ENCODE measurements at places on chromosomes 3 and 15.

GRCh38 chr3:63808633-63809032, 10.5 kb upstream of the C3orf49 start:
- no peak for DNase-seq

DNA sequence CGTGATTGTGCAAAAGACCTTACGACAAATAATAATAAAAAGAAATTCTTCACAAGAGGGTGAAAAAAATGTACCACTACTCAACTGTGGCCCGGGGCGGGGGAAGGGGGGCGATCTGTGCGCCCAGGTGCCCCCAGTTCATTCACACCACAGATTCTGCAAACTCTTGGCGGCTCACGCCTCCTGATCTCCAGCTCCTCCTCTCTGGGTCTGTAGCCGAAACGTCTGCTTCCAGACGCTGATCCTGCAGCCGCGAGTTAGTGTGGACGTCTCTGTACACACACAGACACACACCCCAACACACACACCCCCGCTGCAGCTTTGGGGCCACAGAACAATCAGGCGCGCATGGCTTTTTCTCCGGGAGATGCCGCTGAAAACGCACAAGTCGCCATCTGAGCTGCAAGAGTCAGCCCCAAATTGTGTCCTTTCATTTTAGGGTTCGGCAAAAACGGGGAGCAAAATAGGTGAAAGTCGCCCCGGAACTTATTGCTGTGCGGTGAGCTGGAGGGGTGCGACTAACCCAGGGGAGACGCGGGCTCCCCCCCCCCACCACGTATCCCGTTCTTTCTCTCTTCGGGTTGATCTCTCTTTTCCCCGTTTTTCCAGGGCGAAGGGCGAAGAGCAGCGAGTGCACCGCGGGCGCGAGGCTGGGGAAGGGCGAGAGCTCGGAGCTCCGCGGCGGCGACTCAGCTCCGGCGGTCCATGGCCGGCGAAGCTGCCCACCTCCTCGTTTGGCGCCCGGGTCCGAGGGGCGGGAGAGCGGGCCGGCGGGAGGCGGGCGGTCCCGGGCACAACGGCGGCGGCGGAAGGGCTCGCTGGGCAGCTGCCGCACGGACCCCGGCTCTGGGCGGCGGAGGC, 505 bp upstream of the WNT5A start:
- no peak for DNase-seq

DNA sequence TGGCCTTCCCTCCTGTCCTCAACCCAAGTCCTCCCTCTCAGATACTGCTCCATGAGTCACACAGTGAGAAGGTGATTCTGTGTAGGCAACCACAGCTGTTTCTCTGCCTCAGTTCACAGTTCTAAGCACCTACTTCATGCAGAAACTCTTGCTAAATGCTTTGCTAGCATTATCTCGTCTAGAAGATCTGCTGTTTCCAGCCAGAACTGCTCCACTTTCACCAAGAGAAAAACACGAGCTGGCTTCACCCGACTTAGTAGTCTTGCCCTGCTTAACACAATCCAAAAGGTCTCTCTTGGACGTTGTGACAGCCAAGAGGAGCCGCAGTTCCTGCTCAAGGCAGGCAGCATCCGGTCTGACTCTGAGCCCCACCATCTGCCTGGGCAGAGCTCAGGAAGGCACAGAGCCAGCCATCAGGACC, 272.1 kb downstream of the UACA start:
- no peak for DNase-seq

- DNase-seq, result no peak
Measured at GRCh38 chr3:197368821-197369220, 70.4 kb upstream of the DLG1 start.

GRCh38 chr3:11238060-11238459, 34.1 kb upstream of the ATG7 start:
- DNase-seq, result no peak

GRCh38 chr3:144270100-144270499, 298.5 kb downstream of the DIPK2A start:
- no peak for DNase-seq

- no peak for DNase-seq
Measured at GRCh38 chr3:67357610-67358458, 296.6 kb downstream of the SUCLG2 start.

DNA sequence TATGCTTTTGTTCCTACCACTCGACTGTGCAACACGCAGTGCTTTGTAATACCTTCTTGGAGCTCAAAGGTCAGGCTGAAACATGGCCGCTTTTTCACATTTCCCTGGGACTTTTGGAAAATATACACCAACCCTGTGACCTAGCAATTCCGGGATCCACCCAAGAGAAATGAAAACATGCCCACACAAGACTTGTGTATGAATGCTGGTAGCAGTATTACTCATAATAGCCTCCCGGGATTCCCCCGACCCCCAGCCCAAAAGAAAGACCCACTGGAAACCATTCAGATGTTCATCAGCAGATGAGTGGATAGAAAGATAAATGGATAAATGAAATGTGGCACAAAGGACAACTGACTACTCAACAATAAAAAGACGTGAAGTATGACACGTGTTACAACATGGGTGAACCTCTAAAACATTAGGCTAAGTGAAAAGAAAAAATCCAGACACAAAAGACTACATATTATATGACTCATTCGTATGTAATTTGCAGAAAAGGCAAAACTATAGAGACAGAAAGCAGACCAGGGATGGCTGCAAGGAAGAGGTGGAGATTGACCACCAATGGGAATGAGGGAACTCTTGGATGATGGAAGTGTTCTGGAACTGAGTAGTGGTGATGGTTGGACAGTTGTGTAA, 104.1 kb downstream of the PGPEP1L start:
- no peak for DNase-seq

- DNase-seq, result no peak
Measured at GRCh38 chr3:169865176-169865767, 4.5 kb downstream of the LRRC31 start.

- DNase-seq, result no peak
Measured at GRCh38 chr15:90531147-90531546, 1.4 kb downstream of the CRTC3 start.

- no peak for DNase-seq
Measured at GRCh38 chr3:30273304-30274072, 332.9 kb upstream of the TGFBR2 start.

GRCh38 chr3:38133209-38133556, 3.7 kb downstream of the ACAA1 start:
- DNase-seq, result no peak

- DNase-seq, result no peak
Measured at GRCh38 chr15:96334017-96334704, 3.7 kb downstream of the NR2F2 start.

GRCh38 chr3:24945563-24945962, 450.9 kb upstream of the THRB start:
- DNase-seq, result no peak

GRCh38 chr3:13045904-13046568, 27.2 kb downstream of the IQSEC1 start:
- DNase-seq, result no peak

GRCh38 chr3:4495294-4496086, 2.3 kb downstream of the ITPR1 start:
- DNase-seq, result no peak

GRCh38 chr3:190616637-190617036, 102.8 kb downstream of the IL1RAP start:
- DNase-seq, result no peak

GRCh38 chr15:68316061-68316804, 38.7 kb downstream of the FEM1B start:
- DNase-seq, result no peak

DNA sequence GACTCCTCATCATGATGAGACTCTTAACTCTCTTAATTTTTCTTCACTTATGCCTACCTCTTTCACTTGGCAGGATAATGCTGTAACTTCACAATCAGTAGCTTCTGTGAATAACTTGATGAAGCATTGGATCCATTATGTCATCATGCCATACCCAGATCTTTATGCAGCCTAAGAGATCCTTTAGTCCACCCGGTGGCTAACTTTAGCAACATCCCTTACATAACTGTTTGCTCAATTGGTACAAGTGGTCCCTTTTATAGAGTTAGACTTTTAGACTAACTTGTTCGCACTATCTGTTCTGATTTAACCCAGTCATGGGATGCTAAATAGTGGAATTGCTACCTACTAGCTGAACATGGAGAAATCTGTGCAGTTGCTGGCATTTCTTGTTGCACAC, 184.5 kb downstream of the USP13 start:
- no peak for DNase-seq

DNA sequence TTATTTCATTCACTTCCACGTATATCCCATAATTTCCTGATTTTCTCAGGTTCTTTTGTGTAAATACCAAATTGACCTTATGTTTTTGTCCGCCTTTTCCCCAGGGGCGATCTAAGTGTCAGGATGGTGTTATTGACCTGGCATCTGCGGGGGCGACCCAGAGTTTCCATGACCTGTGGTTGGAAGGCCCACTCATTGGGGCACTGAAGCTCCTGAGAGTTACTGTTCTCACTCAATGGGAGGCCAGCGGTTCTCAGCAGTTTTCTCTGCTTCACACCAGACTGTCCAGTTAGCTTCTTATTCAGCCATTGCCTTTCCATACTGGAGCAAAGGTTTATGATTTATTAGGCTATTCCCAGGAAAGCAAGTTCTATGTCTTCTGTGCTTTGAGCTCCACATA, 53.3 kb downstream of the B3GALNT1 start:
- no peak for DNase-seq

DNA sequence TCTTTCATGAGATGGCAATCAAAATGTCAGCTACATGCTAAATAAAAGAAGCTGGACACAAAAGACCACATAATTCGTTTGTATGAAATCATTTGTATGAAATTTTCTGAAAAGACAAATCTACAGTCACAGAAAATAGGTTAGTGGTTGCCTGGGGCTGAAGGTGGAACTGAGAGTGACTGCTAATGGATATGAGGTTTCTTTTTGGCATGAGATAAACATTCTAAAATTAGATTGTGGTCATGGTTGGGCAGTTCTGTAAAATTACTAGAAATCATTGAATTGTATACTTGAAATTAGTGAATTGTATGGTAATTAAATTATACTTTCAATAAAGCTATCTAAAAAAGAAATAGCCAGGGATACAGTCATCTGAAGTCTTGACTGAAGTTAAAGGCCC, 2.7 kb upstream of the DMXL2 start:
- DNase-seq, result no peak

DNA sequence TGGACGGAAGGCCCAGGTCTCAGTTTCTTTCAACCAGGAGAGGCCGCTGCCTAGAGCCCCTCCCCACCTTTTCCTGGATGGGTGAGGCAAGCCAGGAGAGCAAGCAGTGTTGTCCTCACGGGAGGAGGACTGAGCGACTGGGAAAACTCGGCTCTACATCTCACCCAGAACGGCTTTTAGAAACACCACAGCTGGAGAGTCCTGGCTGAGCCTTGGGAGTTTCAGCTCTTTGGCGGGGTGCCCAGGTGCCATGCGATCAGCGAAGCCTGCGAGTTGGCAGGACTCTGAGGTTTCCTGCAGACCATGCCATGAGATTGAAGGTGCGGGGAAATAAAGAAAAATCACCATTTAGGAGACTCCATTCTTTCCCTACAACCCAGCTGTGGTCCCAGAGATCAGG, 26.0 kb downstream of the PPCDC start:
- DNase-seq, result no peak

- DNase-seq, result no peak
Measured at GRCh38 chr3:160758929-160759577, 3.0 kb downstream of the PPM1L start.

- peak; percentile 88 for DNase-seq
Measured at GRCh38 chr3:129599607-129600006, 6.9 kb downstream of the PLXND1 start.

GRCh38 chr3:11721479-11721878, 77.8 kb upstream of the VGLL4 start:
- DNase-seq, result no peak

GRCh38 chr3:172077197-172077757, 37.9 kb downstream of the FNDC3B start:
- DNase-seq, result no peak

DNA sequence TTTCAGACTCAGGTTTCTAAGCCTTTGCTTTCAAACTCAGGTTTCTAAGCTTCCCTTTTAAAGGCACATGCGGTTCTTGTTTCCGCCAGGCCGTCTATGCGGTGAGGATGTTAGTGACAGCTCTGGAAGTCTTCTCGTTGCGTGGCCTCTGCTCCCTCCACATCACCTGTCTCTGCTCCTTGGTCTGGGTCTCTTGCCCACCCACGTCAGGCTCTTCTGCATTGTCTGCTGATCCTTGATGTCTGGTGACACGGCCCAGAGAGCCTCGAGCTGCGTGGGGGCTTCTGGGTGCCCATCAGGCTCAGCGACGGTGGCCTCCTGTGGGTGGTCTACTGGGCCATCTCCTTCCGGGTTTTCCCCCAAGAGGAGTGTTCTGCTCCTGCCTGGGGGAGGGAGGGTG, 30.5 kb downstream of the KLF13 start:
- no peak for DNase-seq

- DNase-seq, result no peak
Measured at GRCh38 chr15:70585707-70586034, 177.7 kb downstream of the UACA start.

DNA sequence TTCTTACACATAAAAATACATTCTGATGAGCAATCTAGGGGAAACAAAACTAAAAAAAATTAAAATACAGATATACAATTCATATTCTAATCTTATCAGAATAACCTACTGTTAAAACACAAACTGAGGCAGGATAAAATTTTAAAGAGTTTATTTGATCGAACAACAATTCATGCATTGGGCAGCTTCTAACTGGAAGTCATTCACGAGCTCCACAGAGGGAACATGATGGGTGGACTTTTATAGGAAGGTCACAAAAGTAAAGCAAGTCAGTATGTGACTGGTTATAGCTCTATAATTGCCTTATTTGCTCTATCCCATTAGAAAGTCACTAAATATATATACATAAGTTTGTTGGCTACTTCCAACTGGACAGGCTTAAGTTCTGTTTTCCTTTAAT, 1057.5 kb upstream of the CFAP20DC start:
- DNase-seq, result no peak

DNA sequence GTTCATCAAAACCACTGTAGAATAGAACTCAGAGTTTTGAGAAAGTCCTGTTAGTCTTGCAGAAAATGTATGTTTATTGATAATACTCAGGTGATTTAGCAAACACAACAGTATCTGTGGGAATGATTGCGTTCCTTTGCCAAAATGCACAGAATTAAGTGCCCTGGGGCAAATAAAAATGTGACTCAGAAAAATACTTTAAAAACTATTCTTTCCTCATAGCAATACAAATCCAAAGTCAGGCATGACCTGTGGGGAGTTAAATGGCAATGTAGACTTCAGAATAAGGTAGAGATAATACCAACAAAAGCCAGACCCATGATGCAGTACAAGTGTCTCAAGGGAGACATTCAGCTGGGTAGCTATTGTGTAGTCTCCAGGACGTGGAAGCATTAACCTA, 72.3 kb upstream of the SNTN start:
- DNase-seq, result no peak

- no peak for DNase-seq
Measured at GRCh38 chr15:86506401-86506800, 426.7 kb downstream of the AGBL1 start.

GRCh38 chr3:177633671-177634207, 436.5 kb upstream of the TBL1XR1 start:
- DNase-seq, result no peak

DNA sequence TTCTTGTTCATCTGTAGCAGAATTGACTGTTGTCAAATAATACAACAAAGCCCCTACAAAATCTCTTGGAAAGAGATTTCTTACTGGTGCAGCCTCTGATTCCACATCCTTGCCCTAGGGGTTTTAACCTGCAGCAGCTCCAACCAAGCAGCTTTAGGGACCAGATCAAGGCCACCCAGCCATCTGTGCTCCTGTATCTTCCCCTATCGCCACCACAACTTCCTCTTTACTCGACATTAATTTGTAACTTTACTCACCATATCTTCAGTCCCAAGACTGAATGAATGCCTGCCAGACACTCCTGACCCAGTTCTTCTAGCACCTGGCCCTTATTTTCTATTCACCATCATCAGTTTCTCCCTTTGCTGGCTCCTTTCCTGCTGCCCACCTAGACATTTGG, 156.6 kb upstream of the IL12A start:
- no peak for DNase-seq

Data from CMK (cell line).